ENCODE measurements at places on chromosomes 16 and 17. TPM values are rescaled to one million over a fixed set of nuclear protein-coding genes. Genes with fewer than 3 reads are reported as not detected.

- H3K36me3 ChIP-seq, result no peaks in the 10 kb centered on the region
- peak overlapping the region; percentile 55 for H3K27ac ChIP-seq
- DNase-seq, result no peak
- no peak overlapping the region for H3K4me3 ChIP-seq
Measured at GRCh38 chr17:82687375-82687861, 11.1 kb downstream of the RAB40B start.

- H3K36me3 ChIP-seq, result no peaks in the 10 kb centered on the region
- no peaks in the 10 kb centered on the region for H3K27me3 ChIP-seq
- peaks cover 40% of the 10 kb centered on the region for H3K4me1 ChIP-seq
- H3K27ac ChIP-seq, result peak overlapping the region; percentile 58
- DNase-seq, result peak; percentile 86
- peak overlapping the region; percentile 78 for H3K4me3 ChIP-seq
Measured at GRCh38 chr17:9645851-9646545, 681 bp downstream of the USP43 start.

DNA sequence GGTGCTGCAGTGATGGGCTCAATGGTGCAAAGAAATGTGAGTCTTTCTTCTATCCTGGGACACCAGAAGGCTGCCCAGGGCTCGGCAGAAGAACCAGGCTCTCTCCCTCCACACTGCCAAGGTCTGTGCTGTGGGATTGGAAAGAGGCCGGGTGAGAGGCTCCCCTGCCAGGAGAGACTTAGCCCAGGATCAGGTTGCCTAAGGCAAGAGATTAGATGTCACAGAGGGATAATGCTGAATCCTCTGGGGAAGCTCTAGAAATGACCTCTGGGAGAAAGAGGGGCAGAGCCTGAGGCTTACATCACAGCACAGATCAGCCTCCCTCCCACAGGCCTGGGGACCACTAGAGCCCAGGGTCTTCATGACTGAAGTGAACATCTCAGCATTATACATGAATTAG lies 5.7 kb upstream of the DOC2B start:
- no peak overlapping the region for H3K4me3 ChIP-seq
- no peak for DNase-seq
- peaks cover 65% of the 10 kb centered on the region for H3K27me3 ChIP-seq
- H3K36me3 ChIP-seq, result no peaks in the 10 kb centered on the region
- H3K4me1 ChIP-seq, result peaks cover 2% of the 10 kb centered on the region
- H3K27ac ChIP-seq, result no peak overlapping the region

GRCh38 chr17:76441686-76442340 lies 11.1 kb downstream of the UBE2O start:
- peaks cover 4% of the 10 kb centered on the region for H3K36me3 ChIP-seq
- no peak overlapping the region for H3K27ac ChIP-seq
- DNase-seq, result no peak
- no peaks in the 10 kb centered on the region for H3K27me3 ChIP-seq
- H3K4me3 ChIP-seq, result no peak overlapping the region

- no peak overlapping the region for H3K4me3 ChIP-seq
- no peaks in the 10 kb centered on the region for H3K27me3 ChIP-seq
- peaks cover 20% of the 10 kb centered on the region for H3K4me1 ChIP-seq
- H3K36me3 ChIP-seq, result peaks cover 1% of the 10 kb centered on the region
Measured at GRCh38 chr17:61362852-61363600, 36.6 kb upstream of the TBX2 start.

DNA sequence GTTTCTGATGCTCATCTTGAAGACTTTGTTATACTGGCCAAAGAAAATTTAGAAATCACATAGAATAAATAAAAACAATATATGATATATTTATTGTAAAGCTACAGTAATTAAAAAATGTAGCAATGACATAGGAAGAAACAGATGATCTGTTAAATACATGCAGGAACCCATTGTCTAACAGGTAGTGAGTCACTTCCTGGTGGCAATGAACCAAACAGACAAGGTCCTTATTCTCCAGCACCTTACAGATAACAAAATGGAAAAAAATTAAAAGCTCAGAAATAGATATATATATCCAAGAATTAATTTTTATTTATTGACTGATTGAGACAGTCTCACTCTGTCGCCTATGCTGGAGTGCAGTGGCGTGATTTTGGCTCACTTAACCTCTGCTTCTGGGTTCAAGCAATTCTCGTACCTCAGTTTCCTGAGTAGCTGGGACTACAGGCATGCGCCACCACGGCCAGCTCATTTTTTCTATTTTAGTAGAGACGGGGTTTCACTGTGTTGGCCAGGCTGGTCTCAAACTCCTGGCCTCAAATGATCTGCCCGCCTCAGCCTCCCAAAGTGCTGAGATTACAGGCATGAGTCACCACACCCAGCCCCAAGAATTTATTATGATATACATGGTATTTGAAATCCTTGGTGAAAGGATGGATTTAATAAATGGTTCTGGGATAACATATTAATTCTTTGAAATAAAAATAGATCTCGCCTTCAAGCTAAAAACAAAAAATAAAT lies 7.5 kb downstream of the NETO2 start:
- no peaks in the 10 kb centered on the region for H3K27me3 ChIP-seq
- no peak for DNase-seq
- H3K4me3 ChIP-seq, result no peak overlapping the region
- H3K36me3 ChIP-seq, result no peaks in the 10 kb centered on the region

GRCh38 chr17:68861602-68862001 lies 93.6 kb downstream of the ABCA8 start:
- H3K4me3 ChIP-seq, result no peak overlapping the region
- no peak overlapping the region for H3K27ac ChIP-seq
- no peak for DNase-seq
- no peaks in the 10 kb centered on the region for H3K27me3 ChIP-seq
- H3K36me3 ChIP-seq, result peaks cover 3% of the 10 kb centered on the region

GRCh38 chr17:32625971-32626370 lies 139.2 kb downstream of the CDK5R1 start:
- DNase-seq, result no peak
- no peak overlapping the region for H3K4me3 ChIP-seq
- no peaks in the 10 kb centered on the region for H3K27me3 ChIP-seq

DNA sequence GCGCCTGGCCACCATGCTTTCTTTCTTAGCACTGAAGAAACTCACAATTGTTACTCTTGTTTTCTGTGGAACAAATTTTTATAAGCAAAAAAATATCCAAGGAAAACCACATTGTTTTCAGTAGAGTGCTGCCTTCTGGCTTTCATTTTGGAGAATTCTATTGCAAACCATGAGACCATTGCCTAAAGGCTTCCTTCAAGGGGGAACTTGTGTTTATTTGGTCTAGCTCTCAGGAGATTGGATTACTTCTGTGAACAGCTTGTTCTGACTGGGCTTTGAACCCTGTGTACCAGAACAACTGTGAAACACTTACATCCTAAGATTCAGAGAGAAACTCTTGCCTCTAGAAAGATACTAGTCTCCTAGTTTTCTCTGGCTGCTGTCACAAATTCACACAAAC lies 32.1 kb downstream of the TOM1L1 start:
- no peak for DNase-seq
- peaks cover 47% of the 10 kb centered on the region for H3K36me3 ChIP-seq
- H3K27ac ChIP-seq, result peak overlapping the region; percentile 88
- H3K4me3 ChIP-seq, result no peak overlapping the region

DNA sequence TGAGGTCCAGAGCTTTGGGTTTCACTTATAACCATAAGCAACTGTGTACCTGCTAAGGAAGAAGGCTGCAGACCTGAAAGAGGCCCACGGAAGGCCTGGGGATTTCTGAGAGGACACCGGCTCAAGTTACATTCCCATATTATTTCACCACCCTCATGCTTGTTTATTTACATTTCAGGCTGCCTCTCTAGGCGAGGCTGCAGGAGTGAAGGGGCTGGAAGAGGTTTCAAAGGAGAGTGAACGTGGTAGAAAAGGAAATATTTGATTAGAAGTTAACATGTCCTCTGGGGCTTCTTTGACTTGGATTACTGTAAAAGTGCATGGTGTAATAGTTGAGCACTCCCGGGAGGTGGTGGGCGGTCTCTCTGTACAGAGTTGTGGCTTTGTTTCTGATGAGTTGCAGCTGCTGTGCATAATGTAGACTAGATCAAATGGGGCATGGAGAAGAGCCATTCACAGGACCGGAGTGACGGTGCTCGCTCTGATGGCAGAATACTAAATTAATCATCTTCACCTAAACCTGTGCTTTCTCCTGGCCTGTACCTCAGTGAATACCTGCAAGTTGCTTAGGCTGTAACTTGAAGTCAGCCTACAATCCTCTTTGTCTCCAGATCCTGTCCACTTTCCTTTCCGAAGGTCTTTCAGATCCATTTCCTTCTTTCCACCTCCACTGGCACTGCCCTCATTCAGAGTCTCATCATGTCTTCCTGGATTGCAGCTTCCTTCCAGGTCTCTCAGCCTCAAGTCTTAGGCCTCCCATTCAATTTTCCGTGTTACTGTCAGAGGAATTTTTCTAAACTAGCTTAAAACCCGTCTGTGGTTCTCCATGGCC lies 1.9 kb upstream of the CPD start:
- H3K4me3 ChIP-seq, result peak overlapping the region; percentile 11
- H3K4me1 ChIP-seq, result peaks cover 46% of the 10 kb centered on the region
- peak overlapping the region; percentile 69 for H3K27ac ChIP-seq
- no peak for DNase-seq
- peaks cover 16% of the 10 kb centered on the region for H3K27me3 ChIP-seq
- no peaks in the 10 kb centered on the region for H3K36me3 ChIP-seq

- no peak for DNase-seq
- H3K36me3 ChIP-seq, result peaks cover 4% of the 10 kb centered on the region
- H3K27me3 ChIP-seq, result no peaks in the 10 kb centered on the region
- H3K4me3 ChIP-seq, result no peak overlapping the region
- peak overlapping the region; percentile 63 for H3K27ac ChIP-seq
- H3K4me1 ChIP-seq, result peaks cover 35% of the 10 kb centered on the region
Measured at GRCh38 chr16:57178793-57179212, 7.0 kb downstream of the PSME3IP1 start.

- H3K4me3 ChIP-seq, result no peak overlapping the region
- peaks cover 15% of the 10 kb centered on the region for H3K36me3 ChIP-seq
- peaks cover 33% of the 10 kb centered on the region for H3K4me1 ChIP-seq
- peak overlapping the region; percentile 70 for H3K27ac ChIP-seq
- H3K27me3 ChIP-seq, result no peaks in the 10 kb centered on the region
Measured at GRCh38 chr16:20853143-20853542, 46.8 kb downstream of the REXO5 start.

DNA sequence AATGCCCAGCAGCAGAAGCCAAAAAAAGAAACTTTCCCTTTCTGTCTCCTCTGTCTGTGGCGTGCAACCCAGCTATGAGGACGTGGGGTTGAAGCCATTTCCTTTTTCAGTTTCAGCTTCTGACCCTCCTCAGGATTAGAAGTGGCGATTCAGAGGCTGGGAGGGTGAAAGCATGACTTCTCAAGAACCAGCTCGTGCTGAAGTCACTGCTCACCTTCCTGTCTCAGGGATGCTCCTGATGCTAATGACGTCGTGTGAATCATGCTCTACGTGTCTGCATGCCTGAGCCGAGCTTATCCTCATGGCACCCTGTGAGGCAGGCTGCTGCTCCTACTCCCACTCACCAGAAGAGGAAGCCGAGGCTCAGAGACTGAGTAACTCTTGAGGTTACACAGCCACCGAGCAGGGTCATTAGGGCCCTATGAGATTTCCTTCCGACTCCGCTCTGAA lies 5.7 kb upstream of the LPO start:
- H3K4me3 ChIP-seq, result no peak overlapping the region
- no peaks in the 10 kb centered on the region for H3K36me3 ChIP-seq
- no peaks in the 10 kb centered on the region for H3K4me1 ChIP-seq
- H3K27ac ChIP-seq, result no peak overlapping the region

GRCh38 chr16:57688987-57689761 lies 5.4 kb upstream of the DRC7 start:
- H3K27me3 ChIP-seq, result peaks cover 44% of the 10 kb centered on the region
- H3K4me1 ChIP-seq, result no peaks in the 10 kb centered on the region
- no peak overlapping the region for H3K27ac ChIP-seq
- DNase-seq, result no peak

- DNase-seq, result peak; percentile 42
- no peak overlapping the region for H3K4me3 ChIP-seq
- H3K27me3 ChIP-seq, result no peaks in the 10 kb centered on the region
- peaks cover 3% of the 10 kb centered on the region for H3K4me1 ChIP-seq
- H3K36me3 ChIP-seq, result peaks cover 33% of the 10 kb centered on the region
Measured at GRCh38 chr16:84489131-84489530, 15.3 kb downstream of the MEAK7 start.

- DNase-seq, result no peak
- H3K27ac ChIP-seq, result peak overlapping the region; percentile 54
- H3K27me3 ChIP-seq, result no peaks in the 10 kb centered on the region
- no peak overlapping the region for H3K4me3 ChIP-seq
- H3K36me3 ChIP-seq, result no peaks in the 10 kb centered on the region
- peaks cover 71% of the 10 kb centered on the region for H3K4me1 ChIP-seq
Measured at GRCh38 chr16:81515281-81515680, 70.7 kb downstream of the CMIP start.

- DNase-seq, result no peak
- H3K4me1 ChIP-seq, result peaks cover 3% of the 10 kb centered on the region
- H3K27me3 ChIP-seq, result no peaks in the 10 kb centered on the region
- peaks cover 12% of the 10 kb centered on the region for H3K36me3 ChIP-seq
Measured at GRCh38 chr16:90001761-90002503, 17.3 kb downstream of the DBNDD1 start.

Gene KRTAP4-4
- total RNA-seq, result not detected

Gene E2F4
- total RNA-seq, result 40.0 TPM

Gene FNDC8
- not detected for total RNA-seq

All from osteocyte (in vitro differentiated cells).